ENCODE measurements at places on chromosomes 5 and 9.

DNA sequence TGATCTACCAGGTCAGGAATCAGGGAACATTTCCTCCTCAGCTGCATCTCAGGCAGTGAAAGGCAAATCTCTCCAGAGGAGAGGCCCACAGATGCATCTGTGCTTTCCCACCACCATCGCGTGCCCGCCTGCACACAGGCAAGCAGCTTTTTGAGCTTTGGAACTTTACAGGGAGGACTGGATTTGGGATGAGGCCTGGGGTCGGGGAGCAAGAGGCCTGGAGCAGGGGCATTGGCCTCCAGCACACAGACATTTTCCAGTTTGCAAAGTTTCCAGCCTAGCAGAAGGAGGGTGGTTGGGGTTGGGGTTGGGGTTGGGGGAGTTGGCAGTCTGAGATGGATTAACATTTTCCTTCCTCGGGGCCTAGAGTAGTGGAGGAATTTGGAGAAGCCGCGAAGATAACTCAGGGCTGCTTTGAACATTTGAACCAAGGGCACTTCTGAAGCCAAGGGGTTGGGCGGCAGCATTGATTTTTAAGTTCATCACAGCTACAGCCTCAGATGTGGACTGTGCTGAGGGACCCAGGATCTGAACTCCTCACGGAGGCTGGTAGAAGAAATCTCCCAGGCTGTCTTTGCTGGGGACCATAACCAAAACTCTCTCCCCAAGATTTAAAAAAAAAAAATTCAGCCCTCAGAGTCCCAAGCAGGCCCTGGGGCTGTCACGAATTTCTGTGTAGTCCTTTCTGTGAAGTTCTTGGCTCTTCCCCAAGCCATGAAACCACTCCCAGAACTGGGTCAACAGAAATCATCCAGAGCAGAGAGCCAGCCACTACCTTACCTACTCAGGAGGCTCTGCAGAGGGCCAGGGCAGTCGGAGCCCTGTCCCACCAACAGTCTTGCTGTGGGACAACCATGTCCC lies 25.6 kb downstream of the C5orf15 start:
- DNase-seq: no peak

- DNase-seq: no peak
Observed at GRCh38 chr5:138949988-138950387, 74.9 kb upstream of the LRRTM2 start.

GRCh38 chr5:32047056-32047455 lies 127.1 kb downstream of the GOLPH3 start:
- no peak for DNase-seq

- peak; percentile 96 for DNase-seq
Observed at GRCh38 chr9:136728080-136728547, 14.6 kb downstream of the LCN10 start.

DNA sequence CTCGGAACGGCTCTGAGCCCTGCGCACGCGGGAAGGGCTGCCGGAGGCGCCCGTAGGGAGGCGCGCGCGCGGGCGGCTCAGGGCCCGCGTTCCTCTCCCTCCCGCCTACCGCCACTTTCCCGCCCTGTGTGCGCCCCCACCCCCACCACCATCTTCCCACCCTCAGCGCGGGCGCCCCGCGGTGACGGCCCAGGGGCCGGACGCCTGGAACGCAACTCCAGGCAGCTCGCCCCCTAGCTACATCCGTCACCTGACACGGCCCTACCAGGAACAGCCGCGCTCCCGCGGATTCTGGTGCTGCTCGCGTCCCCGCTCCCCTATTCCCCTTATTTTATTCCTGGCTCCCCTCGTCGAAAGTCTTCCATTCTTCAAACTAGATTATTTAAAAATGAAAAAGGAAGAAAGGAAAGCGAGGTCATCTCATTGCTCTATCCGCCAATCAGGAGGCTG lies at the start of gene CDKN2B-AS1:
Gene CDKN2B-AS1 (plus strand): TSS at position 236 of the 450 bp plus-strand sequence.
- peak; percentile 90 for DNase-seq

DNA sequence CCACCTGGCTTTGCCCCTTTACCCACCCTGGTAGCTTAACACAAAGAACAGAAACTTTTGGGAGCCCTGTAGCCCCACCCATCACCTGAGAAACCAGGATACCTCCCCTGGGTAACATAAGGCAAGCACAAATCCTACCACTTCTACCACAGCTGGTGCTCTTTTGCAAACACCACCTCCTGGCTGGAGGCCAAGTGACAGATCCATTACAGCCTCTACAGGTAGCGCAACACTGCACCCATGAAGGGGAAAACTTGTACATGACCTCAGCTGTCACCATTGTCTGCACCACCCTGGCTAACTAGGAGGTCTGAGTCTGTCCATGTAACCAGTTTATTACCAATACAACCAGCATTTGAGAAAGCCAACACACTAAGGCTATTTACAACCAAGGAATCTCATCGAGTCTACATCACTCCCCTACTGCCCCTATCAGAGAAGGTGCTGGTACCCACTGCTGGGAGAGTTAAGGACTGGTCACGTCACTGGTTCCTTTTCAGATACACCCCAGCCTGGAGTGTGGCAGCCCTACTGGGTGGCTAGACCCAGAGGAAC lies 128.6 kb downstream of the PJA2 start:
- DNase-seq: no peak

DNA sequence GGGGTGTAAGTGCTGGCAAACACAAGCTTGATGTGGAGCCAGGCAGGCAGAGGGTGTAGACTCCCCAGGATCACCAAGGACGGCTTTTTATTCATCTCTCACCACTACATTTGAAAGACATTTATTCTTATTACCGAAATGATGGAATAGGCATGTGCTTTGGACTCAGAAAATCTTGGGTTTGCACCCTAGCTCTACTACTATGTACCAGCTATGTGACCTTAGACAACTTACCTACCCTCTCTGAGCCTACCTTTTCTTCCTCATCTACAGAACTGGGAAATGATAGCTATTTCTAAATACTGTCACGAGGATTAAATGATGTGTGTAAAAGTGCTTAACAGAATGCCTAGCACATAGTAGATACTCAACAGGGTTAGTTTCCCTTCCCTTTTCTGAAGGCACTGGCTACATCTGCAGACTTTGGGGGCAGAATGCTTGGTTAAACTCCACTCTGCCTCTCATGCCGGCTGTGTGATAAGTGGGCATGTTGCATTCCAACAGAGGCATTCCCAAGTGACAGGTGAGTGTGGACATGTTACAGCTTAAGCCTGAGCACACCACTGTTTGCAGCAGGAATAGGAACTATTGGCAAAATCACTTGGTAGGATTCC lies 94.8 kb downstream of the SLC1A3 start:
- peak; percentile 33 for DNase-seq

DNA sequence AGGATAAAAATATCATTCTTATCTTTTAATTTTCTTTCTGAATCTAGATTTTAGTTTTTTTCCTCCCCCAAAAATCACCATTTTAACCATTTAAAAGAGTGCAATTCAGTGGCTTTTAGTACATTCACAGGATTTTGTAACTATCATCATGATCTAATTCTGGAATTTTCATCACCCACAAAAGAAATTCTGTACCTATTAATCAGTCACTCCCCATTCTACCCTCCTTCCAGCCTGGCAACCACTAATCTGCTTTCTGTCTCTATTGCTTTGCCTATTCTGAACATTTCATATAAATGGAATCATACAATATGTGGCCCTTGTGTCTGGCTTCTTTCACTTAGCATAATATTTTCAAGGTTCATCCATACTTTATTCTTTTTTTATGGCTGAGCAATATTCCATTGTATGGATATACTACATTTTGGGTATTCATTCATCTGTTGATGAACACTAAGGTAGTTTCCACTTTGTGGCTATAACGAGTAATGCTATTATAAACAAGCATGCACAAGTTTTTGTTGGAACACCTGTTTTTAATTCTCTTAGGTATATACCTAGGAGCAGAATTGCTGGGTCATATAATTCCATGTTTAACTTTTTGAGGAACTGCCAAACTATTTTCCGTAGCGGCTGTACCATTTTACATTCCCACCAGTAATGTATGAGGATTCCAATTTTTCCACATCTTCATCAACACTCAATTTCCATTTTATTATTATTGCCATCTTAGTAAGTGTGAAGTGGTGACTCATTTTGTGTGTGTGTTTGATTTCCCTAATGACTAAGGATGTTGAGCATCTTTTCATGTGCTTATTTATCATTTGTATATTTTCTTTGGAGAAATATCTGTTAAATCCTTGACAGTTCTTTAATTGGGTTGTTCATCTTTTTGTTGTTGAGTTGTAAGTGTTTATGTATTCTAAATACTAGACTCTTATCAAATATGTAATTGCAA lies 340.3 kb downstream of the CWC27 start:
- DNase-seq: peak; percentile 40

GRCh38 chr5:59569608-59570334 lies 323.8 kb downstream of the PDE4D start:
- no peak for DNase-seq

DNA sequence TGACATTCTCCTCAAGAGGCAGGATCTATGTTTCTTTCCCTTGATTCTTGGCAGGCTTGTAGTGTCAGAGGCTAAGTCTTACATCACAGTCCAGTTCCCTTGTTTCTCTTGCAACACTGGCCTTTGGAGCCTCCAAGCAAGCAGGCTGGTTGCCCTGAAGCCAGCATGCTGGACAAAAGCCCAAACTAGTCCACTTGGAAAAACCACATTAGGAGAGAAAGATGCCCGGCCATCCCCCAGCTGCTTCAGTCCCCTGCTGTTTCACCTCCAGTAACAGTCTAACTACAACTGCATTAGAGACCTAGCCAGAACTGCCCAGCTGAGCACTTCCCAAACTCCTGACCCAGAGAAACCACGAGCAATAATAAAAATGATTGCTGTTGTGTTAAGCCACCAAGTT lies 87.6 kb downstream of the ADAMTS6 start:
- DNase-seq: peak; percentile 84

- DNase-seq: no peak
Observed at GRCh38 chr5:65034813-65035209, 266.1 kb downstream of the CWC27 start.

DNA sequence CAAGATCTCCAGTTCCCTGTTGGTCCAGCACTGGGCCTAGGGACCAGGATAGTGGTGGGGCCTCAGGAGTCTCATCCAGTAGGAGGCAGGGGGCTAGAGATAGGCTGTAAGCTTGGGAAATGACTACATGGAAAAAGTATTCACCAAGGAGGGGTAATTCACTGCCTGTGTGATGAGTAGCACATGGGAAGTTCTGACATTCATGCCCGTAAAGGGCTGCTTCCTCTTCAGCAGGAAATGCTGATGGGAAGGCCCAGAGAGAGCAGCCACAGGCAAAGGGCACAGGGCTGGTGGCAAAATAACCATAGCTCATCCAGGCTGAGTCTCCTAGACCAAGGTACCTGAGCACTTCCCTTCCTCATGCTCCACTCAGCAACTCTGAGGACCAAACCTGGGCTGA lies 23.1 kb upstream of the FRRS1L start:
- no peak for DNase-seq

DNA sequence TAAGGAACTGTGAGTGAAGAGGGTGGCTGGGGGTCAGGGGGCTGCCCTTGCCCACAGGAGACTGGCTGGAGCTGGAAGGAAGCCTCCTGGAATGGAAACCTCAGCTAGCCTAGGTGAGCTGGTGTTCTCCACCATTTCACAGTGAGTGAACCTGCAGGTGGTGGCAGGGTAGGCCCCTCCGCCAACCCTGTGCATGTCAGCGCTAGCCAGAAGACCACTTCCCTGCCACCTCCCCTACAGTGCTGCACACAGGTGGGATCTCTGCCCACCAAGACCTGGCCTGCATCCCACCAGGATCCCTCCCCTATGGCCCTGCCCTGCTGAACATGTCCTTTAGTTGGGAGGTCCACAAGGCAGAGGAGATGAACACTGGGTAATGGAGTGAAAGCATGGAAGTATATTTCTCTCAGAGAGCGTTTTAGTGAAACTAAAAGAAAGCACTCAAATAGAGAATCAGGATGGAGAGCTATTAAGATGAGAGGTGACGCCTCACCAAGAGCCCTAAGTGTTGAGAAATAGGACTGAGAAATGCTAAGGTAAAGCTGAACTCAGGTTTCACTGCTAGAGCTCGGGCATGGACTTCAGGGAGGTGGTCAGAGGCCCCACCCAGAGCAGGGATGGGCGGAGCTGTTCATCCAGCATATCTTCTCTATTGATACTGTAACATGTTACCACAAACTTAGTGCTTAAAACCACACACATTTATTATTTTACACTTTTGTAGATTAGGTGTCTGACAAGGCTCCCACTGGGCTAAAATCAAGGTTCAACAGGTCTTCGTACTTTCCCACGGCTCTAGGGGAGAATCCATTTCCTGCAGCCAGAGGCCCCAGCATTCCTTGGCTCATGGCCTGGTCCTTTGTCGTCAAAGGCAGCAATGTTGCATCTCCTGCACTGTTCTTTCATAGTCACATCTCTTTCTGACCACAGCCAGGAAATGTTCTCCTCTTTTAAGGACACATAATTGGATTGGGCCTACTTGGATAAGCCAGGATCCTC lies 83.2 kb downstream of the DIRAS2 start:
- DNase-seq: peak; percentile 7

- DNase-seq: peak; percentile 62
Observed at GRCh38 chr9:127751269-127752054, 16.4 kb upstream of the TOR2A start.

DNA sequence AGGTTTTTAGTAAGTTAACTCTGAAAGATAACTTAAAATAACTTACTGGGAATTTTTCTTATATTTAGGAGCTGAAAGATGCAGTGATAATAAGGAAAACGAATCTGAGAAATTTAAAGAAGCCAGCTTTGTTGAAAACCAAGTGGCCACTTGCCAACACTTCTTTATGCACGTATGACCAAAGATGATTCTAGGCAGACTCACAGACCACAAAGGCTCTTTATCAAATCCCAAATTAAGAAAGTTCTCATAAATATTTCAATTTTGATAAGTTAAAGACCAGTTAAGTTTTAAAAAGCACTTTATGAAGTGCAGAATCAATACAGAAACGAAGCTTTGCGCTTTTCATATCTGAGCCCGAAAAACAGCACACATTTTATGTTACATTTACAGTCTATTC lies 1.5 kb downstream of the AFF4 start:
- peak; percentile 69 for DNase-seq

- no peak for DNase-seq
Observed at GRCh38 chr5:154648706-154649105, 106.5 kb upstream of the LARP1 start.

- DNase-seq: no peak
Observed at GRCh38 chr5:75439276-75439675, 72.2 kb downstream of the CERT1 start.

GRCh38 chr5:180540050-180540694 lies 46.0 kb downstream of the CNOT6 start:
- DNase-seq: no peak

DNA sequence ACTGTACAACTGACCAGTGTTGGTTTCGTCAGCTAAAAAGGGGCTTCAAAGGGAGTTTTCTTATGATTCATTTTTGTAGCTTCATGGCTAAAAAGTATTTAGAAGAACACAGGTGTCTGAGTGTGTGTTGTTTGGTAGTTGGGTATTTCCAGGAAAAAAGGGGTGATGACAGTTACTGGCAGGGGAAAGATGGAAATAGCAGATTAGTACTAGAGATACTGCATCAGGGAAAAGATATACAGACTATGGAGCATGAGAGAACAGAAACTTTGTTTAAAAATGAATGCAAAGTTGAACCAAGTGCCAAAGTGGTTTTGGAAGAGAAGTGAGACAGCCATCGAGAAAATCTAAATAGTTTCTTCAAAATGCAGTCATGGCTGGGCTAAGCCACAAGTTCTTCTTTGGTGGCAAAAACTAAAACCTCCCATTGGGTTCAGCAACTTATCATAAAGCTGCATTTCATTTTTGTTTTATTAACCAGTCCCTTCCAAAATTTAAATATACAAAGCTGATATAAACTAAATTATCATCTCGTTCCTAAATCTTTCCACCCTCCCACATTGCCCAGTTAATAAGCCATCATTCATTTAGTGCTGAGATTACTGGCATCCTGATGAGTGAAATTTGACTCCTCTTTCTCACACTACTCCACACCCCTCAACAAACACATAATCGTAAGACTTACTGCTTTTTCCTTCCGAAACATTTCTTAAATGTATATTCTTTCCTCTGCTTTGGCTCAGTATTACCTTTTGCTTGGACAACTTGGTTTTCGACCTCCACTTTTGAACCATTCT lies 33.5 kb downstream of the ELL2 start:
- DNase-seq: no peak
